ENCODE measurements at places on chromosomes 7 and 10. TPM values are rescaled to one million over a fixed set of nuclear protein-coding genes. Genes with fewer than 3 reads are reported as not detected.
A peak's percentile ranks its signal among the peaks of the same experiment; 100 is the strongest.

DNA sequence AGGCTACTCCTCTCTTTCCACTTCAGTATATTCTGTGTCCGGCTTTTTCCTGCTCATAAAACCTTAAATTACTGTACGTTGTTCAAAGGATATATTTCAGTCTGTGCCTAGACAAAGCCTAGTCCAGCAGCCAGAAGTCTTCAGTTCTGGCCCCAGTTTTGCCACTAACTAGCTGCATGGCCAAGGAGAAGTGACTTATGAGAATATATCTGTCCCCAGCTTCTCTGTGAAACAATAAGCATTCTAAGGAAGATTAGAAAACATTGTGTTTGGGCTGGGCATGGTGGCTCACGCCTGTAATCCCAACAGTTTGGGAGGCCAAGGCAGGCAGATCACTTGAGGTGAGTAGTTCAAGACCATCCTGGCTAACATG is 105.0 kb upstream of the HDAC9 start:
- DNase-seq = no peak

The PRRT4 gene
- 0.89 TPM for polyA plus RNA-seq

DNA sequence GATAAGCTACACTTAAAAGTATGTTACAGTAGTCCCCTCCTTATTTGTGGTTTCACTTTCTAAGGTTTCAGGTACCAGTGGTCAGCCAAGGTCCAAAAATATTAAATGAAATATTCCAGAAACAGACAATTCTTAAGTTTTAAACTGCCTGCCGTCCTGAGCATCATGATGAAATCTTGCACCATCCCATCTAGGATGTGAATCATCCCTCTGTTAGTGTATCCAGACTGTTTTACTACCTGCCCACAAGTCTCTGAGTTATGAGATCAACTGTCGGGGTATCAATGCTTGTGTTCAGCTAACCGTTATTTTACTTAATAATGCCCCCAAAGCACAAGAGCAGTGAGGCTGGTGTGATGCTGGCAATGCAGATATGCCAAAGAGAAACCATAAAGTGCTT is 11.4 kb downstream of the KDM7A start:
- no peak for DNase-seq

The NACAD gene
- 9.8 TPM for polyA plus RNA-seq

- peak; percentile 63 for DNase-seq
Measured at GRCh38 chr7:42237811-42238541, 967 bp upstream of the GLI3 start.

DNA sequence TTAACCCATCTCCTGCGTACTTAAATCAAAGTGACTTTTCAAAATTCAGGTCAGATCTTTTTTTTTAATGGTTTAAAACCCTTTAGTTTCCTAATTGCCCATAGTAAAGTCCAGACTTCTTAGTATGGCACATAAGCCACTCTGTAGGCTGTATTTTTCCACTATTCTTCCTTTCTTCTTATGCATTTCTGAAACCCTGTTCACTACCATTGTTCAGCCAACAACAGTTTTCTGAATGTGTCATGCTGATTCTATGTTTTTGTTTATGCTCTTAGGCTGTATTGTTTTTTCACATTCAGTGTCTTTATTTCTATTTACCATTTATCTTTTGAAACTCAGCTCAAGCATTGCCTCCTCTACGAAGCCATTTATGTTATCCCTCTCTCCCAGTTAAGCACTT is 26.7 kb downstream of the CCSER2 start:
- no peak for DNase-seq

- no peak for DNase-seq
Measured at GRCh38 chr7:35768346-35768745, 32.5 kb upstream of the SEPTIN7 start.

The ACTL6B gene
- polyA plus RNA-seq = not detected

GRCh38 chr10:96890580-96890979 is 58.5 kb downstream of the LCOR start:
- no peak for DNase-seq

GRCh38 chr10:96306516-96306915 is 2.3 kb downstream of the DNTT start:
- DNase-seq = no peak

GRCh38 chr10:84360637-84361365 is 32.4 kb downstream of the CCSER2 start:
- DNase-seq = no peak

The IGF2BP3 gene
- 68.8 TPM for polyA plus RNA-seq

DNA sequence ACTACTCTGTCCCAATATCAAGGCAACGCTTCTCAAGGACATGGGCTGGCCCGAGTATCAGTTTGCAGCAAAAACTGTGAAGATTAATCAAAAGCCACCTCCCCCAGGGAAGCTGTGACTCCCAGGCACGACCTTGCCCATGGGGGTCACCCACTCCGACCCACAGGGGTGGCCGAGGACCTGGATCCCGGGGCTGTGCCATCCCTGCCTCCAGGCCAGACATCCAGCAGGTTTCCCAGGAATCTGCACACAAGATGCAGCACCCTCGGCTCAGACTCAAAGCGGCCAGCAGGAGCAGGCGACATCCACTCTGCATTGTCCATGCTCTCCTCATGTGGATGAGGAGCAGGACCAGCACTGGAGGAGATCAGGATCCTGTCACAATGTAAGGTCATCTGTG is 39.8 kb downstream of the PTPRN2 start:
- DNase-seq = no peak

DNA sequence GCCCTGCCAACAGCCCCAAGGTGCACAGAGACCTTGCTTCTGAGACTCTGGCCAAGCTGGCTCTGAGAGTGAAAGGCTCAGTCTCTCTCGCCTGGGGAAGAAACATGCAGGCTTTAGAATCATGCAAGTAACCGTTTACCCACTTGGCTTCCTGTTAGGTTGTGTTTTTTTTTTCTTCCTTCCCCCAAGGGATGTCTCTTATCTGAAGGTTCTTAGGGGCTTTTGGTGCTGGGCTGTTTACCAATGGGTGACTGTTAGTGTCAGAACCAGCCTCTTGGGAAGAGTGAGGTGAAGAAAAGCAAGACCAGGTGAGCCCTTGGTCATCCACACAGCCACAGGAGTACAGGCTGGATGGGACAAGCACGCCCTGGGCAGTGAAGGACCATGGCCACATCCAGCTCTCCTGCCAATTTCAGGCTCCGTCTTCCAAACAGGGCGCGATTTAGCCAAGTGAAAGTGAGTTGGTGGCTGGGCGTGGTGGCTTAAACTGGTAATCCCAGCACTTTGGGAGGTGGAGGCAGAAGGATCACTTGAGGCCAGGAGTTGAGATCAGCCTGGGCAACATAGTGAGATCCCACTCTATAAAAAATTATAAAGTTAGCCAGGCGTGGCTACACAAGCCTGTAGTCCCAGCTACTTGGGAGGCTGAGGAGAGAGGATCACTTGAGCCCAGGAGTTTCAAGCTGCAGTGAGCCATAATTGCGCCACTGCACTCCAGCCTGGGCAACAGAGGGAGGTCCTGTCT is 76.3 kb upstream of the CUX1 start:
- DNase-seq = no peak

- no peak for DNase-seq
Measured at GRCh38 chr7:22481726-22482125, 18.3 kb downstream of the STEAP1B start.

The DNAJC12 gene
- polyA plus RNA-seq = 12.1 TPM

DNA sequence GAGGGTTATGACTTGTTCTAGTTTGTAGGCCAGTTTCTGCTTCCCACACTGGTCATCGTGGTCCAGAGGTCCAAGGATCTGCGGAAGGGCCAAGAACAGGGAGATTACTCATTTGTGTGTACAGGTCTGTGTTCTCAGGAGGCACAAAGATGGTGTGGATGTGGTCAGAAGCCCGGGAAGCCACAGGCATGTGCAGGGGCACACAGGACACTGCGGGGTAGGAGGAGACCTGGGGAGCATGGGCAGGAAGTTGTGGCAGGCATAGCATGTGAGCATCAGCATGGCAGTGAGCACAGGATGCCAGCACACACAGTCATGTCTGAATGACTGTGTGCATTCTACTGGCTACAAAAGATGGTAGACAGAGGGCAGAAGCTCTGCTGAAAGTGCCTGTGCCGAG is 445.8 kb downstream of the PLXNA4 start:
- no peak for DNase-seq

- DNase-seq = no peak
Measured at GRCh38 chr7:114531326-114531725, 116.7 kb downstream of the FOXP2 start.

DNA sequence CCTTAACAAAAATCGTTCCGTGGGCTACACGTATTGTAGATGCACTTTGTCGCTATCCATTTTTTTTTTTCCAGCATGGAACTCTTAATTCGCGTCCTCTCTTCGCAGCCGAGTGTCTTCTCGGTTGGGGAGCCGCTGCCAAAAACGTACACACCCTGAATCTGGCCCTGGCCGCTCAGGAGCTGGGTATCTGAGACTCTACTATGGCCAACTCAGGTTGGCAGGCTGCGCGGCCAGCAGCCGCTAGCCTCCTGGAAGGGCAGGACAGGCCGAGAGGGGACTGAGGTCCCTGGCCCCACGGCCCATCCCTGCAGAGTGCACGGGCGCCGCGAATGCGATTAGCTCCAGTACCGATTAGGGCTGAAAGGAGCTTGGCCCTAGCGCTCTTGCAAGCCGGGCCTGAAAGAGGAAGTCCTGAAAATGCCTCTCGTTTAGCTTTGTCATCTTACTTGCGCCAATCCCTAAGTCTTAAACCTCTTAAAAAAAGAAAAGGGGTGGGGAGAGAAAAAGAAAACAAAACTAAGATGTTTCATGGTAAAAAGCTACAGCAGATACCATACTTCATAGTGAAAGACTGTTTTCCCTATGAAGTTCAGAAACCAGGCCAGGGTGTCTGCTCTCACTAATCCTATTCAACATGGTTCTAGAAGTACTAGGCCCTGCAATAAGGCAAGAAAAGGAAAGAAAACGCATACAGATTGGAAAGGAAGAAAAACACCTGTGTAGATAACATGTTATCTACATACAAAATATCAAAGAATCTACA is 113.2 kb upstream of the RHEB start:
- no peak for DNase-seq

DNA sequence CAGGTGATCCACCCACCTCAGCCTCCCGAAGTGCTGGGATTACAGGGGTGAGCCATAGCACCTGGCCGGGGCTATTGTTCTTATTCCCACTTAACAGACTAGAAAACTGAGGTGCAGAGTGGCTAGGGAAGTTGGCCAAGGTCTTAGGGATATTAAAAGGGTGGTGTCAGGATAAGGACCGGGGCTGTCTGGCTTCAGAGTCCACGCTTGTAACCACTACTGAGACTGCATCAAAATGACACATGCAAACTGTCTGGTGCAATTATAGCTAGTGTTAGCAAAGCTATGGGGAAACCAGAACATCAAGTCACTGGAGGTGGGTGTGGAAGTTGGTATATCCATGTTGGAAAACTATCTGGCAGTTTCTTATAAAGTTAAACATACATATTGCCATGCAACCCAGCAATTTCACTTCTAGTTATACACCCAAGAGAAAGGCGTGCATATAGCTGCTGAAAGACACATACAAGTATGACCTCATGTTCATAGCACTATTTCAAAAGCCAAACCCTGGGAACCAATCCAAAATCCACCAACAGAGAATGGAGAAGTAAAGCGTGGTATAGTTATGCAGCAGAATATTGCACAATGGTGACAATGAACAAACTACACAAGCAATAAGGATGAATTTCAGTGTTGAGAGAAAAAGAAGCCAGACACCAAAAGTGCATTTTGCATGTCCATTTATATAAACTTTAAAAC is 33.9 kb upstream of the EEPD1 start:
- no peak for DNase-seq

- DNase-seq = no peak
Measured at GRCh38 chr7:8255680-8256655, 6.0 kb downstream of the ICA1 start.

GRCh38 chr7:106866298-106867281 is 1.5 kb downstream of the PIK3CG start:
- no peak for DNase-seq

- no peak for DNase-seq
Measured at GRCh38 chr10:63256009-63256773, 123.1 kb downstream of the NRBF2 start.

GRCh38 chr7:55020466-55020871 is 1.7 kb downstream of the EGFR start:
- DNase-seq = no peak

The CYP3A4 gene
- polyA plus RNA-seq = 0.21 TPM

The CPN1 gene
- polyA plus RNA-seq = 2.3 TPM

- DNase-seq = no peak
Measured at GRCh38 chr10:21488246-21488956, 37.1 kb downstream of the SKIDA1 start.

DNA sequence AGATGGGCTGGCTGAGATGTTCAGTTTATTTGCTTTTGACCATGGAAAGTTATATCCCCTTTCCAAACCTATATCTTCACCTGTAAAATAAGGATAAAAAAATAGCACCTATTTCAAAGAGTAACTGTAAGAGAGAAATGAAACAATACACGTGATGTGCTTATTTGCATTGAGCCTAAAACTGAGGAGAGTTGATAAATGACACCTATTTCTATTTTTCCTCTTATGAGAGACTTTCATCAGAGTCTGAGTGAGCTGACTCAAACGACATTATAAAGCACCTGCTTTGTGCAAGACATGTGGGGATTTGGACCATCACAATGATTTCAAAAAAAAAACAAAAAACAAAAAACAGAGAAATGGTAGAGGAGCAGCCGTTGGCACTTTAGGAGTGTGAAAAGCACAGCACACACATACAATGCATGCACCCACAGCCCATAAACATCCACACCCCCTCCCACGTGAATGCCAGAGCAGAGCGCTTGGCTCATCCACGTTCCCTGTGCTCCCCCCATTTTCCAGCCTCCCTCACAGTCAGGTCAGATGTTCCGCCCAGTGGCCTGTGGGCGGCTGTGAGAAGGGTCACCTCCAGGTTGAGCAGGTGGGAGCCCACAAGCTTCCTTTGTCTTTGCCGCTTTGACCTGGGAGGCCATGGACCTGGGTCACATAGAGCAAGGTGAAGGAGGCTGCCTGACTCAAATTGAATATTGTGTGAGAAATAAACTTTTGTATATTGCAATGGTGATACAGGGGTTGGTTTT is 253.2 kb upstream of the ZNF32 start:
- no peak for DNase-seq

GRCh38 chr10:25059990-25060389 is 43.6 kb downstream of the THNSL1 start:
- DNase-seq = no peak

The CCDC3 gene
- polyA plus RNA-seq = 11.4 TPM

GRCh38 chr7:91064052-91064451 is 200.2 kb upstream of the FZD1 start:
- DNase-seq = no peak

DNA sequence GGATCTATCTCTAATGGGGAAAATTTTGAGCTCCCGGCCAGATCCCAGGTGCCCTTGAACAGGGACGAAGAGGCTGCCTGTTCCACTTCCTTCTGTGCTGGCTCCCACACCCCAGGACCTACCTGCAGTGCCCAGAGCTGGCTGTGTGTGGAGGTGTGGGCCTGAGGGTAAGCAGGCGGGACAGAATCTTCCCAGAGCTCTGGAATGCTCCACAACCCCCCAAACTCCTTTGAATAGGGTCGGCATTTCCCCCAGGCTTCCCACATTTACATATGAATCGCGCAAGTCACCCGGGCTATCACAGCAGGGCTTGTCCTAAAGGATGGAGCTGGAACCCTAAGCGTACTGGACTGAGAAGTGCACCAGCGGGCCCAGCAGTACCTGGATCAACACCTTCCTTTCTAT is 95.9 kb downstream of the DNMBP start:
- DNase-seq = peak; percentile 41

All from right renal pelvis (tissue), 4 donors.